Pons (tissue), 1 donor: ENCODE measurements at places on chromosomes 7 and 10.

DNA sequence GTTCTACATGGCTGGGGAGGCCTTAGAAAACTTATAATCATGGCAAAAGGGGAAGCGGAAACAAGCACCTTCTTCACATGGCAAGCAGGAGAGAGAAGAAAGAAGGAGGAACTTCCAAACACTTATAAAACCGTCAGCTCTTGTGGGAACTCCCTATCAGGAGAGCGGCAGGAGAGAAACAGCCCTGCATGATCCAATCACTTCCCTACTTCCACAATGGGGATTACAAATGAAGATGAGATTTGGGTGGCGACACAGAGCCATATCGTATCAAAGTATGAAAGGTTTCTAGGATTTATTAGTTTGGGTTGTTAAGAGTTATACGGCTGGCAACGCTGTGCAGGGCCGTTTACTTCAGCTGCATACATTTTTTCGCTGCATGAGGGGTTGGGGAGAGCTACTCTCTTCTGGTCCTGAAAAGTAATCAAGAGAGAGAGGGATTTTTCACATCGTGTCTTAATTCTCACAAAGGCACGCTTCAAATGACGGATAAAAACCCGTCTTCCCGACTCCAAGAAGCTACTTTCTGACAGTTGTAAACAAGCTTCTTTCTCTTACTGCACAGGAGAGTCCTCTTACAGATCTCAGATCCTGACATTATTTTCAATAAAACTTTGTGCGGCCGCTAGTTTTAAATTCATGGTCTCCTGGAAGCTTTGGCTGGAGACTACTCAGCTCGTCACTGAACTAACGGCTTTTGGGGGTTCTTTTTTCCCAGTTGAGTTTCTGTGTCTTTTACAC, 751 bp upstream of the GTPBP10 start:
- peak; percentile 44 for DNase-seq

DNA sequence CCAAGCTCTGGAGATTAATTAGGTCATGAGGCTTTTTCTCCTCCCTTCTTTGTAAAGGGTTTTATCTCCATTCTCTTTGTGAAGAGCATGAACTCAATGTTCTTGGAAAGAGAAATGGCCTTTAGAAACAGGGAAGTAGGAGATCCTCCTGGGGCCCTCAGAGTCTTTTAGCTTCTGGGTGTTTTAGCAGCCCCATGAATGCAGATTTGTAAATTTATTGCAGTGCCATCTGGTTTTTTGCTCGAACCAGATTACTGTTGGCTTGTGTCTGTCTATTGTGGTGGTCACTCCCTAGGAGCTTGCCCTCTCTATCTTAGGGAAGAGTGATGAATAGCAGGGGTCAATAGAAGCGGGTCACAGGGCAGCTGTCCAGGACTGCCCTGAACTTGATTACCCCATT, 110.6 kb downstream of the BTRC start:
- no peak for DNase-seq

DNA sequence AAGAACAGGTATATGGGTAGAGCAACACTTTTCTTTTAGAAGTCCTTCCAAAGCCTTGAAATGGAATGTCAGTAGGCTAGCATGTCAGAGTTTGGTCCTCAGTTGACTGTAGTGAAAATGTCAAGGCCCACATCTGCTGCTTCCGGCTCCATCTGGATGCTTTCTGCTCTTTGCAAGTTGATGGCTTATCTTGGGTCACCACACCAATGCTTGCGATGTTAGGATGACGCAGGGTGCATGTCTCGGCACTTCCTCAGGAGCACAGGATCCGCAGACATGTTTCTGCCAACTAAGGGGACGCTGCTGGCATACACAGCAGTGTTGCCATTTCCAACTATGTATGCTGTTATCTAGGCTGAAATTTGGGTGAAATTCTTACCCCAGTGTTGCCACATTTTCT, 14.0 kb upstream of the HBP1 start:
- no peak for DNase-seq

DNA sequence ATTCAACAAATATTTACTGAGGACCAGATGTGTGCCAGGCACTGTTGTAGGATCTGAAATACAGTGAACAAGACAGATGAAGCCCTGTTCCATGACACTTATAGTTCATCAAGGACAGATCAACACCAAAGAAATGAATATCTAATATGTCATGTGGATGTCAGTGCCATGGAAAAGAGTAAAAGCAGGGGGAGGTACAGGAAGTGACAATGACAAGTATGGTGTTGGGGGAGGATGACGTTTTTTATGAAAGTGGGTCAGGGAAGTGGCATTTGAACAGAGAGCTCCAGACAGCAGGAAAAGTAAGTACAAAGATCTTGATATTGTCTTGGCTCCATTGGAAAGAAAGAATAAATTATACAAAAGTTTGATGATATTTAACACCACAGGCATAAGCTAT, 7.0 kb upstream of the SFMBT2 start:
- DNase-seq, result no peak

DNA sequence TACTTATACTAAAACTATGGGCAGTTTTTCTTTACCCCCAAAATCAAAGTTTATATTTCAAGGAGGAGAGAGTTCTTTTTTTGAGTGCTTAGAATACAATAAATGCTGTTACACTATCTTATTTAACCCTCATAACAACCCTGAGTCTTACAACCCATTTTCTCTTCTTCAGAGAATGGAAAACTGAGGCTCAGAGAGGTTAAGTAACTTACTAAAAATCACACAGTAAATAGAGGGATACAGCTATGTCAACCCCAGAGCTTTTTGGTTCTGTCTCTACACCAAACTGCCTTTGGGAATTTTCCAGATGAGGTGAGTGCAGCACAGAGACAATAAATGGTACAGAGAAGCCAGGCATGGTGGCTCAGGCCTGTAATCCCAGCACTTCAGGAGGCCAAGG, 25.6 kb upstream of the PIK3AP1 start:
- no peak for DNase-seq

DNA sequence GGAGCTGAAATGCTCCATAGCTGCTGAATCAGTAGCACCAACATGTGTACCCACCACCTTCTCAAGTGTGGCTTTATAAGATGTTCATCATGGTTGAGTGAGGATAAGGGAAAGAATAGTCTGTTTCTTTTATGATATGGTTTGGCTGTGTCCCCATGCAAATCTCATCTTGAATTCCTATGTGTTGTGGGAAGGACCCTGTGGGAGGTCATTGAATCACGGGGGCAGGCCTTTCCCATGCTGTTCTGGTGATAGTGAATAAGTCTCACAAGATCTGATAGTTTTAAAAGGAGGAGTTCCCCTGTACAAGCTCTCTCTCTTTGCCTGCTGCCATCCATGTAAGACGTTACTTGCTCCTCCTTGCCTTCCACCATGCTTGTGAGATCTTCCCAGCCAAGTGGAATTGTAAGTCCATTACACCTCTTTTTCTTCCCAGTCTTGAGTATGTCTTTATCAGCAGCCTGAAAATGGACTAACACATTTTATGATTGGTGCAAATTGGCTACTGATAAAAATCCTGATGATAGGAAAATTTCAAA, 799.9 kb downstream of the TNS3 start:
- no peak for DNase-seq

DNA sequence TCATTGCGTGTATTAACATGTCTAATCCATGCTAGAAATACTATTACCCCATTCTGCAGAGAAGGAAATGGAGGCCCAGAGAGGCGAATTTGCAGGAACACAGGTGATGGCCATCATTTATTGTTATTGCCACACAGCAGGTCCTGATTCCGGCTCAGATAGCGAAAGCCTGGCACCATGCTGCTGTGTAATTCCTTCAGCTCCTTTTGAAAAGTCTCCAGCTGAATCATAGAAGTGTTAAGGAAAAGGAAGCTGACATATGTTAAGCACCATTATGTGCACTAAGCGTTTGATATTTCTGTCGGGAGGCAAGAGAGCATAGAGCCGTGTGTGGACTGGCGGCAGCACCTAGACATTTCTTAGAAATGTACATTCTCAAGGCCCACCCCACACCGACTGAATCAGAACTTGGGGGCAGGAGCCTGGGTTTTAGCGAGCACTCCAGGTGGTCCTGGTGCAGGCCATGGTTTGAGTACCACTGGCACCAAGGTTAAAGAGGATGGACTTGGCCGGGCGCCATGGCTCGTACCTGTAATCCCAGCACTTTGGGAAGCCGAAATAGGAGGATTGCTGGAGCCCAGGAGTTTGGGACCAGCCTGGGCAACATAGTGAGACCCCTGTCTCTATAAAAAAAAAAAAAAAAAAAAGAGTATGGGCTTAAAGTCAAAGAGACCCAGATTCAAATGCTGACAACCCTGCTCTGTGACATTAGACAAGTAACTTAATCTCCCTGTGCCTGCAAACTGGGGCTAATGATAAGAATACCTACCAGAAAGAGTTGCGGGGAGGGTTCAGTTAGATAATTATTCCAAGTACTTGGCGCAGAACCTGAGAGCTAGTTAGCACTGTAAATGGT, 52.2 kb downstream of the UNC5B start:
- no peak for DNase-seq

- DNase-seq, result peak; percentile 72
Observed at GRCh38 chr7:91034459-91035368, 229.5 kb upstream of the FZD1 start.

GRCh38 chr10:89398003-89398749, 5.8 kb downstream of the IFIT1 start:
- no peak for DNase-seq

DNA sequence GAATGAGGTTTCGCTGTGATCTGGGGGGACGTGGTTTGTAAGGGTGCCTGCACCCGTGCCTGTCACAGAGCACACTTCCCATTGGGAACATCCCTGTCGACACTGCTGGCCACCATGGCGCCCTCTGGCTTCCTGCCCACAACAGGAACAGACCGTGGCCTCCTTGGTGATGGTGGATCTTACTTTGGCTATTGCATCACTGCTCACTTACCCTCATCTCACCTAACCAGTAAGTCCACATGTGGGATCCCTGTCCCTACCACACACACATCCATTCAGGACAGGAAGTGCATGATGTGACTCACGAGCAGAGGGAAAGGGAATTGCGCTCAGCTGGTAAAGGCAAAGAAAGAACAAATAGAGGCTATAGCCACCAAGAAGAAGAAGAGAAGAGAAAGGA, 26.2 kb upstream of the SEC61G start:
- DNase-seq, result no peak
